ENCODE measurements at places on chromosomes 7 and 10. TPM values are rescaled to one million over a fixed set of nuclear protein-coding genes. Genes with fewer than 3 reads are reported as not detected.

Gene PON1
- not detected for total RNA-seq

Gene PNLIPRP3
- 13.0 TPM for total RNA-seq

Gene CPN1
- not detected for total RNA-seq

Gene LIPJ
- total RNA-seq, result not detected

Gene FANK1
- total RNA-seq, result 1.7 TPM

Gene TEX36
- total RNA-seq, result not detected
